ENCODE measurements at places on chromosomes 7 and 10.

- DNase-seq = no peak
These were observed 2.5 kb downstream of the DYNC2I1 start for GRCh38 chr7:158858592-158859503.

- no peak for DNase-seq
These were observed 457.3 kb downstream of the ETV1 start for GRCh38 chr7:13532028-13532753.

- no peak for DNase-seq
These were observed 6.8 kb upstream of the PARD3 start for GRCh38 chr10:34821587-34822585.

DNA sequence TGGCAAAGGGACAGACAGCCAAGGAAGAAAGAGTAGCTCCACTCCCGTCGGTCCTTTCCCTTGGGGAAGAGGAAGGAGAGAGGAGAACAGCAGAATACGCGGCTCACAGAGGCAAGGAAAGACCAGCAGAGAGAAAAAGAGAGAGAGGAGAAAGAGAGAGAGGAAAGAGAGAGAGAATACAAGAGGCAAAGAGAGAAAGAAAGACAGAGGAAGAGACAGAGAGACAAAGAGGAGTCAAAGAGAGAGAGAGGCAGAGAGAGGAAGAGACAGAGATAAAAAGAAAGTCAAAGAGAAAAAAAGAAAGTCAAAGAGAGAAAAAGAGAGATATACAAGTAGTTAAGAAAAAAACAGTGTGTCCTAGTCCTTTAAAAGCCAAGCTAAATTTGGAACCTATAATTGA, 23.4 kb upstream of the CHST3 start:
- no peak for DNase-seq

GRCh38 chr10:88413412-88413811, 169.7 kb downstream of the RNLS start:
- no peak for DNase-seq

GRCh38 chr7:158415316-158415715, 172.3 kb downstream of the PTPRN2 start:
- no peak for DNase-seq

DNA sequence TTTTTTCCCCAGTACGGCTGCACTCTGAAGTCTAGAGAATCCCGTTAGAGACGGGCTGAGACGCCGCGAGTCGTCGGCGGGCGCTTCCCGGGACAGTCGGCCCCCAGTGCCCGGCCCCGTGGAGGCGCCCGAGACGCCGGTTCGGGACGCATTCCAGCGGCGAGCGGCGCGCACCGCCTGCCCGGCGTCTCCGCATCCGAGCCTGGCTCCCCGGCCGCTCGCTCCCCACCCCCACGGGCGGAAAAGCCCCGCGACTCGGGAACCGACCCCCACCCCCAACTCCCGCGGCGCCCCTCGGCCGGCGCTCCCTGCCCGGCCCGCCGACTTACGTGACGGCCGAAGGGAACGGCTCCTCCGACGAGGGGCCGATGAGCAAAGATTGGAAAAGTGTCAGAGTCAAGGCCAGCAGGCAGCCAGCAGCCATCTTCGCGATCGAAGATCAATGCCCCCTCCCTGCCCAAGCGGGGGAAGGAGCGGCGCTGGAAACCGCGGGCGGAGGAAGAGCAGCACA, 486 bp downstream of the CACNA2D1 start:
- DNase-seq = peak; percentile 4

DNA sequence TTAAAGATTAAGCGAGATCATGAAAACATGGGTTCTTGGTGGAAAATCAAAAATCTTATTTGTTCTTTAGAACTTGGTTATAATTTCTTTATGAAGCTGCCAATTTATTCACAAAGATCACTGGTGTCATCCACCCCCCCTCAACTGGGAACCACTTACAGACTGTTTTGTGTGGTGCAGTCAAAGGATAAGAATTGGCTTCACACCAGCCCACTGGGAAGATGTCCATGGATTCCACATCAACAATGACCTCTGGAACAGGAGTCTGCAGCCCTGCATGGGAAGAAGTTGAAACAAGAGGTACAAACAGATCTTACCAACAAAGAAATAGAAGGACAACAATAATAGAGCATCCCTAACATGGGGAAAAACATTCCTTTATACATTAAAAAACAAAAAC, 205.2 kb downstream of the SFMBT2 start:
- no peak for DNase-seq

DNA sequence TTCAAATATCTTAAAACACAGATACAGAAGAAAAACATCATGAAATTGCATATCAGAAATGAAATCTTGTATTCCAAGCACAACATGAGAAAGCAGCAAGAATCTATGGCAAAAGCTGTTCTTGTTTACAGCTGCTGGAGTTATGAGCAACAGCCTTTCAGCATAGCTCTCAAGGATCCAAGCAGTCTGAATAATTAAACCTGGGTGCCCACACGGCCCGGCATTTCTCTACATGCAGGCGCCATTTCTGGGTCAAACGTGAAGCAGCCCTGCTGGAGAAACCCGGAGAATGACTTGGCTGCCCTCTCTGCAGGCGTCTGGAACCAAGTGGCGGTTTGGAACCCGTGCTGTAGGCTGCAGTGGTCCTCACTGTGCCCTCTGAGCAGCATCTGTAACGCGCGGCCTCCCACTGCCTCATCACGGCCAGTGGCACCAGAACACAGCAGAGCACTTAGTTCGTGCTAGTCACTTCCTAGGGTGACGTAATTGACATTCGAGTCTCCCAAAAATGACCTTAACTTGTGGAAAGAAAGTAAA, 213.0 kb downstream of the TCERG1L start:
- no peak for DNase-seq

- DNase-seq = no peak
These were observed 1060.7 kb upstream of the GHITM start for GRCh38 chr10:83078645-83079044.

GRCh38 chr10:77223526-77224460, 413.8 kb downstream of the KCNMA1 start:
- DNase-seq = peak; percentile 14

- DNase-seq = peak; percentile 82
These were observed 743 bp downstream of the ADAP1 start for GRCh38 chr7:953547-954327.

DNA sequence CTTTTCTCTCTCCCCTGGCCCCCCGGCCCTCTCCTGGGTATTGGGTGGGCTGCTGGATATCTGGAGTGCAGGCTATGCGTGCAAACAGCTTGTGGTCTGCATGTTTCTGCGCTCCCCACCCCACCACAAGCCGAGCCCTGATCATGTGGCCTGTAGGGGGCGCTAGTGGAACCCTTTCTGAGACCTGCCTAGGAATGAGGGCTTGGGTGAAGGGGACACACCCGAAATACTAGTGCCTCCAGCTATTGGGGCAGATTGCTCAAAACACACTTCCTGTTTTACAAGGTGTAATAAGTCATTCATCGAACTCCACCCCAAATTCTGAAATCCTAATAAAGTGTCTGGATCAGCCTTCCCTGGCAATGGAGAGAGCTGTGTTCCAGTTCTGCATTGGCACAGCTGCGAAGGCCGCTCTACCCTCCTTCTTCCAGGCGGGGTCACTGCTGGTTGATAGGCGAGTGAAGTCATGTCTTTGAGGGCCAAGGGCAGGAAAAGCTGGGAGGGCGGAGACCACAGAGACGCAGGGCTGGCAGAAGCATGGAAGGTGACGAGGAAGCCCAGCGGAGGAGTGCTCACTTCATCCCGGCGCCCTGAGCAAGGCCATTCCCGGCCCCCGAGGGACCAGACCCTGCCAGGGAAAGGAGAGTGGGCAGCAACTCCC, 19.8 kb upstream of the PRRT4 start:
- peak; percentile 31 for DNase-seq

DNA sequence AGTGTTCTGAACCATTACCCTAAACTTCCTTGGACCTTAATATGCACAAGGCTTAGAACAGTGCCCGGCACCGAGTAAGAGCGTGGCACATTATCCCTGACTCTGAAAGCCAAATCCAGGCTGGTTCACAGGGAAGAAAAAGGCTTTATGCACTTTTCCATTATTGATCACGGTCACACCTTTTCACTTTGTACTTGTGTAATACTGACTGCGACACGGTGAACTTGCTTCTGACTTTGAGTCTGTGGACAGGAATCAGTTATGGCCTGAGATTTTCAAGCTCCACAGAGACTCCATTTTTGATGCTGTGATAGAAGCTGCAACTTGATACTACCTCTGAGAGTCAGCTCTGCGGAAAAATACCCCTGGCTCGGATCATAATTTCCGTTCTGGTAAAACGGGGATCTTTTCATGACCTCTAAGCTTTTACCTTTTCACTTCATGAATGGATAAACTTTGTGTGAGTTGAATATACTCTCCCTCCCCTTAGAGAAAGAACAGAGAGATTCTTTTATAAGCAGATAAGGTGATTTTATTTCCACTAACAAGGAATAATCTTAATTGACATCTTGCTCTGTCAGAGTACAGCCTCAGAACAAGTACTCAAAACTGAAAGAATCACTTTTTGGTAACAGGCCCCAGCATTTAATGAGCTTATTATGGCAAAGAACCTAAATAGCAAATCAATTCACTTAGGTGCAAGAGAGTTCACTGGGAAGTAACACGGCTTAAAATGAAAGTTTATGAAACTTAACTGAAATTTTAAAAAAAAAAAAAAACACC, 88.8 kb downstream of the ELMO1 start:
- no peak for DNase-seq

DNA sequence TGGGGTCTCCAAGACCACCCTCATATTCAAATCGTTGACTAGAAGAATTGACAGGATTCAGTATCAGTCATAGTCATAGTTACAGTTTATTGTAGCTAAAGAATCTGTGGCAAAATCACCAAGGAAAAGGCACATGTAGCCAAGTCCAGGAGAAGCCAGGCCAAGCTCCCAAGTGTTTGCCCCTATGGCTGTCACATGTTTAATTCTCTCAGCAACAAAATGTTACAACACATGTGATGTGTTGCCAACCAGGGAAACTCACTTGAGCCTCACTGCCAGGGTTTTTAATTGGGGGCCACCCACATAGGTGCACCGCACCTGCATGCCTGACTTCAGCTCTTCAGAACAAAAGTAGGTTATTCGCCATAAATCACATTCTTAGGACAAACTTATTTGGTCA, 1030.9 kb upstream of the CELF2 start:
- DNase-seq = no peak

- DNase-seq = no peak
These were observed 345.8 kb downstream of the KCNMA1 start for GRCh38 chr10:77291596-77292505.

All from suppressor macrophage (primary cell).